Keratinocyte (primary cell): ENCODE measurements at places on chromosomes 1 and 21.

DNA sequence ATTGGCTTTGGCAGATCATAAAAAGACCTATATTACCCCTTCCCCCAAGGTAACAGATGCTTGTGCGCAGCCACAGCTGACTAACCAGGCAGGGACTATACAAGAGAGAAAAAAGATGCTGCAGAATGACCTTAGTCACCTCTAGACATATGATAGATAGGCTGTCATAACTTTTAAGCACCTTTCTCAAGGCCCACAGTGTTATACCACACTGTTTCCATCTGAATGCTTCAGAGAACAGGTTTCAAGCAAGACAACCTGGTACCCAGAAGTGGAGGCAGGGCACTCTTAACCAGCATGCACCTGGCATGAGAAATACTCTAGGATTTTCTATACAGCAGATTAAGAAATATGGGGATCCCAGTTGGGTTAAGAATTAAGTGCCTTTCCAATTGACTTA lies 12.8 kb upstream of the OVAAL start:
- no peak for DNase-seq

- no peak for DNase-seq
These were observed 46.3 kb downstream of the DOP1B start for GRCh38 chr21:36202726-36203602.

GRCh38 chr1:214516434-214517326 lies 34.7 kb downstream of the PTPN14 start:
- DNase-seq: no peak

GRCh38 chr1:112501810-112502641 lies 6.7 kb upstream of the WNT2B start:
- DNase-seq: no peak

DNA sequence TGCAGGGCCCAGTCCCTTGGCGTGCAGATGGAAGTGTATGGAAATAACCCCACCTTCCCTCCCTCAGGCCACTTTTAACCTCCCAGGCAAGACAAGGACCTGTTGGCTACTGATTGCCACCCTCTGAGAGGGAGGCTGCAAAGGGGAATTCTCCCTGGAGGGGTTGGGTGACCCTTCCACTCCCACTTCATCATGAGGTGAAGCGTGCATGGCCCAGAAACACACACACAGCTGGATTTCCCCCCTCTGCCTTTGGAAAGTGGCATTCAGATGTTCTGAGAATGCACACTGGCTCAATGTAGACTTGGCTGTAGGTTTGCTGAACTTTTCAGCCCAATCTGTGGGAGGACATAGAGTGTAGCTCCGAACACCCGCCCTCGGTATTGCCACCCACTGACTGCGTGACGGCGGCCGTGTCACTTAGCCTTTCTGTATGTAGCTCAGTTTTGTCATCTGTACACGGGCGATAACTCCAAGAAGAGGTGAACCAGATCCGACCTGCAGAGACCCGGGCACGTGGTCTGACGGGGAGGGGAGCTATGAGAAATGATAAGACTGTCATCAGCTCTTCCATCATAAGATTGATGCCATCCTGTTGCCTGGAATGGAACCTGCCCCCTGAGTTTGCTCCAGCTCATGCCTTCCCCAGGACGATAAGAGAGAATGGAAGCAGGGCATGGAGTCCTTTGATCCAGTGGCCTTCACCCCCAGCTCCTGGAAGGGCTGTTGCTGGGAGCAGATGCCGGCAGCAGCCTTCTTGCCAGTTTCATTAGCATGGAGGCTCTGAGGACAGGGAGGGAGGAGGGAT lies 19.3 kb downstream of the MIIP start:
- DNase-seq: no peak

GRCh38 chr1:20785907-20786252 lies 1.2 kb downstream of the HP1BP3 start:
- DNase-seq: no peak

DNA sequence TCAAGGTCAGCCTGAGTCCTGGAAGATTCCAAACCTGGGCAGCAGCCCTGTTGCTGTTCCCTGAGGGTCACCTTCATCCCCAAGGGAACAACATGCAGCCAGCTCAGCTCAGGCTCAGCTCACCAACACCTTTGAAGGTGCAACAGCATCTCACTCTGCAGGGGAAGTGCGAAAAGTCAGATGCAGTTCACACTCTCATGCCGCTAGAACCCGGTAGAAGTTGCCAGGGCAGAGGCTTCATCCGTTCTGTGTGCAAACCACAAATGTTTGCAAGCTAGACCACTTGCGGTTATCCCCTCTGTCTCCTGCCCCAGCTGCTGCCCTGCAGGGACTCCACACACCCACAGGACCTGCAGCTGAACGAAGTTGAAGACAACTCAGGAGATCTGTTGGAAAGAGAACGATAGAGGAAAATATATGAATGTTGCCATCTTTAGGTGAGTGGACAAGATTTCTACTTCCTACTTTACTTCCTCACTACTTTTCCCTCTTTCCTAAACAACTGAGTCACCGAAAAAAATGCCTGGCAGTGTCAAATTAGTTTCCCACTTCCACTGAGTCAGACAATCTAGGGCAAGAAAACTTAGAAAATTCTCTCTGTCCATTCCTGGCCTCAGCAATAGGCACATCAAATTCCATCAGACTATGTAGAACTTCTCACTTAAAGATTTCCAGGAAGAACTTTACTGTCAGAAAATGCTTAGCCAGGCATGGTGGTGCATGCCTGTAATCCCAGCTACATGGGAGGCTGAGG lies 1.8 kb upstream of the FCRL6 start:
- DNase-seq: no peak

- peak; percentile 87 for DNase-seq
These were observed 4.5 kb downstream of the HDGF start for GRCh38 chr1:156746728-156747631.

- DNase-seq: no peak
These were observed 10.1 kb downstream of the ATG4C start for GRCh38 chr1:62794053-62794452.

- no peak for DNase-seq
These were observed 323.0 kb downstream of the CAMTA1 start for GRCh38 chr1:7108251-7108650.

GRCh38 chr21:38367646-38368045 lies 110.9 kb downstream of the KCNJ15 start:
- DNase-seq: no peak

GRCh38 chr1:194476351-194476750 lies 1289.9 kb upstream of the B3GALT2 start:
- no peak for DNase-seq

GRCh38 chr1:44289530-44289929 lies 65.5 kb downstream of the ERI3 start:
- DNase-seq: no peak

GRCh38 chr1:154327466-154328317 lies 2.4 kb downstream of the ATP8B2 start:
- no peak for DNase-seq

DNA sequence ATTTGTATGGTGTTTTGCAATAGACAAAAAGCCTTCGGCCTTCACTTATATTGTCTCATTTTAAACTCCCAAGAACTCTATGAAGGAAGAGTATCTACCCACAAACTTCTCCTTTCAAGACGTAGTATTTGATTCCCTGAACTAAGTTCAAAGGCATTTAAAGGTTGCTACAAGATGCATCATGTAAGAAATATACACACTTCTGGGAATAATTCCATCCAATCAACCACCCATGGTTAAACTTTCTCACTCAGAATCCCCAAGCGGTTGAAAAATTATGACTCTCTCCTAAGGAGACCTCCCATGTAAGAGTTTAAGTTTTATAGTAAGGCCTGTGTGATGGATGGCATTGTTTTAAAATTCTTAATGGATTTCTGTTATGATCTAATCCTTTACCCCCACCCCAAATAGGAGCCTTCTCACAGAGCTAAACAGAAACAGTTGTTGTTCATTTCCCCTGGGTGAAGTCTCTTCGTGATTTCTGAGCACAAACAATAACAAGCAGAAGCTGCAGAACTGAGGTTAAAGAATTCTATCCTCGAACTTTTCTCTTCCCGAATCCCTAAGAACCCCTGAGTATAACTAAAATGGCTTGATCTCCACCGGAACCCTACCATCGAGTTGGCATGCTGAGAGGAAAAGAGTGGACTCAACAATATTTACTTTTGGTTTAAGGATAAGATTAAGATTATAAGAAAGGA lies 185.0 kb downstream of the TGFBR3 start:
- no peak for DNase-seq
